Brain microvascular endothelial cell (primary cell): ENCODE measurements at places on chromosomes 6 and 20.

DNA sequence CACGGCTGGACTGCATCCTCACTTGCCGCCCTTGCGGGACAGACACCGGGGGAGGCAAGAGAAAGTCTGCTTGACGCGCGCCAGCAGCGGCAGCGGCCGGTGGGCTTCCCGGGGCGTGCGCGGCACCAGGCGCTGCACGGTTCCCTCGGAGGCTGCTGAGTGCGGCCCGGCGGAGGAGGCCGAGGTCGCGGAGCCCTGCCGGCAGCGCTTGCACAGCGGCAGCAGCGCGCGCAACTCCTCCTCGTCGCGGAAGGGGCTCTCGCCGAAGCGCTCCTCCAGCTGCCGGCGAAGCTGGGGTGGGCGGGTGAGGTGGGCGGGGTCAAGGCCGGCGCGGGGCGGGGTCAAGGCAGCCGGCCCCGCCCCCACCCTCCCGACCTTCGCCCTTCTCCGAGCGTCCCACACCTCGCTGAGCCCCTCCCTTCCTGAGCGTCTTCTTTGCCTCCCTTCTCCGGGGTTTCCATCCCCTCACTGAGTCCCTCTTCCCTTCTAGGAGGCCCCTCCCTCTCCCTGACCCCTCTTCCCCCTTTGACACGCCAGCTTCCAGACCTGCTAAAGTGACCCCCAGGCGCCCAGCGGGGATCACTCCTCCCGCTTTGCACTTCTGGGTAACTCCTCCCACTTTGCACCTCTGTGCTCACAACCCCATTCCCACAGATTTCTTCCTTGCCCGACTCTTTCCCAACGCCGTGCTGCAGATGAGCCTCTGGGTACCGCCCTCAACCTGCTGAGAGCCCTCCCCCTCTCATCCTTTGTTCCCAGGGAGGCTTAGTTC, 8.8 kb downstream of the DUSP15 start:
- no peak for DNase-seq

DNA sequence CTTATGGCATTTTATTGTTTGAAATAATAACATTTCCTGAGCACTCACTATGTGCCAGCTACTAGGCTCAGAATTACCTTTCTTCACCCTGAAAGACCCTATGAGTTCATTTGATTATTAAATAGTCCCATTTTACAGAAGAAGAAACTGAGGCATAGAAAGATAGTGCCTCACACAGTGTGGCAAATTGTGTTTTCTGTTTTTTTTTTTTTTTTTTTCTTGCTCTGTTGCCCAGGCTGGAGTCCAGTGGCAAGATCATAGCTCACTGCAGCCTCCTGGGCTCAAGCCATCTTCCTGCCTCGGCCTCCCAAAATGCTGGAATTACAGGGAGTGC, 59.7 kb upstream of the PTPN1 start:
- DNase-seq, result no peak

DNA sequence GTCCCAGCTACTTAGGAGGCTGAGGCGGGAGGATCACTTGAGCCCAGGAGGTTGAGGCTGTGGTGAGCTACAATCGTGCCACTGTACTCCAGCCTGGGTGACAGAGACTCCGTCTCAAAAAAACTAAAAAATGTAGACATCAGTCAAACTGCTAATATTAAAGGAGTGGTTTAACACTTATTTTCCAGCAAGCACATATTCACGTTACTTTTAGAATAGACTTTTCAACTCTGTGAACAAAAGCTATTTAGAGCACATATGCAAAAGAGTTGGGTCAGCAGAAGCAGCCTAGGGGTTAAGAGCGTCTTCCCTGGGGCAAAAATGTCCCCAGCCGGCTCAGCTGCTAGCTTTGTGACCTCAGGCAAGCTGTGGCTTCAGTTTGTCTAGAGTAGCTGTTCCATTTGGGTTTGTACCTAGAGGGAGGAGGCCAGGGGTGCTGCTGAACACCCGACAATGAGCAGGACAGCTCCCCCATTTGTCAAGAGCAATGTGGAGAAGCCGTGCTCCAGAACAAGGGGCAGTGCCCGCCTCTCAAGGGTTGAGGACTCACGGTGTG, 62.5 kb upstream of the PTGIS start:
- no peak for DNase-seq

DNA sequence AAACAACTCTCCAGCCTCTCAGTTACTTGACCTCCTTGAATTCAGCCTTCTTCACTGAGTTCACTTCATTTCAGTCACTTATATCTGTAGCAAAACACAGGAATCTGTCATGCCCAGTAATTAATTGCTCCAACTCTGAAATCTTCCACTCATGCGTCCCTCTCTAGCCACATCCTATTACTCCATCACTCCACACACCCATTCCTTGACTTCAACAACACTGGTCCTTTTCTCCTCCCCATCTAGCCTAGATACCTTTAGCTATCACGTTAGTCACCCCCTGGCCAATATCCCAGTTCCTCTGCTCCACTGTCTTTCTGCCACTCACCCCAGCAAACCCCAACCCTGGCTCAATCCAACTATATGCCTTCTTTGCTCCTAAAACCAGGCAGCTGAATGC, 7.7 kb downstream of the ZHX3 start:
- DNase-seq, result no peak

- peak; percentile 35 for DNase-seq
Observed at GRCh38 chr6:149963212-149963461, 606 bp upstream of the ULBP1 start.

DNA sequence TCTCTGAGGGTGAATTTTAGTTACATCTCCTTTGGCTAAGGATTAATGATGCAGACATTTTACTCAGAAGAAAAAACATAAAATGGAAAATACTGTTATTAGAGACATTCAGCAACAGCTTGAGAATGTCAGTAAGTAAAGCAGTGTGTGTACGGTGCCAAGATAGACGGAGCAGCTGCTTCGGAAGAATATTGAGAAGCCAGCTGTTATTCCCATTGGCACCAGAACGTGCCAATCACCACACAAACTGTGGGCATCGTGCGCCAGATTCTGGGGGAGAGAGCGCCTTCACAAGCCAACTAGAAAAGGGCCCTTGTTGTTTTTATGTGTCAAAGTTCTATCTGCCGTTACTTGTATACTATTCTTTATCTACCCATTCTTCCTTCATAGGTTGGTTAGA, 163.4 kb downstream of the MTFR2 start:
- DNase-seq, result no peak

DNA sequence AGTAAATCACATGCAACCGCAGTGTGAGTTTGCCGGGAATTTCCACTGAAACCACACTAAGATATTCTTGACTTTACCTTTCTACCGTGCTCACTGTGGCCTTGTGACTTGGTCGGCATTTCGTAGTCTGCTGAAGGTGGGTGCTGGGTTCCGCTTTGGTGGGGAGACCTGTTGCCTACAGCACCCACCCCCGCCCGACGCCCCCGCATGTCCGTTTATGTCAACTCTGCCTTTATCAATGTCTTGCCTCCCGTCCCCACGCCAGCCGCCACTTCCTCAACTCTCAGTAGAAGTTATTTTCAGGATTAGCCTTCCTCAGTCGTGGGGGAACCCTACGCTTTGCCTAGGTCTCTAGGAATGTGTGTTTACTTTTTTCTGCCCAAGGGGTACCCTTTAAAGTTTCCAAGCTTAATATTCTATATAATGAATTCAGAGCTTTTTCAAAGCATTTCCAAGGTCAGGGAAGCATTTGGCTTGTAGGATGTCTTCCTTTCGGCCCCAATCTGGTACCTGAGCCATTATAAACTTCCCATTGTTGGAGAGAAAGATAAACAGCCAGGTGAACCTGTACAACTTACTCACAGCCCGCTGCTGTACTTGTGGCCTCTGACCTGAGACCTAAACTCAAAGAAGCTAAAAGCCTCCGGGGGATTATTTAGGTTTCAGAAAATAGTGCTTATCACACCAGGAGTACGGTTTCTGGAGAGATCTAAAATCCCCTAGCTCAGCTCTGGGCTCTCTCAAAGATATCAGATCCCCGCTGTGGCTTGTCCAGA, 54.2 kb downstream of the TBC1D7 start:
- no peak for DNase-seq

DNA sequence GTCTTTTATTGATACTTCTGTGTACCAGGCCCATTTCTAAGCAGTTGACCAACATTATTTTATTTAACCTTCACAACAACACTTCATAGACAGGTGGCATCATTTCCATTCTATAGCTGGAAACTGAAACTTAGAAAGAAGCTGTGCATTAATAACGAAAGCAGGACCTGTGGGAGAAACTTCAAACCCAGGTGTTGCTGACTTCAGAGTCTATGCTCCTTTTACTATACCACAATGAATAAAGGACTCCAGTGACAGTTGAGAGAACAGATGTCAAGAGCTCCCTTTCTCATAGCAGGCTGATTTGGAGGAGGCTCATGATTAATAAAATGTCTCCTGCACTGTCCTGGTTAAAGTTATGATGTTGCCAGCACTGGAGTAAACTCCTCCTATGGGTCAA, 56.6 kb upstream of the POU3F2 start:
- DNase-seq, result no peak

DNA sequence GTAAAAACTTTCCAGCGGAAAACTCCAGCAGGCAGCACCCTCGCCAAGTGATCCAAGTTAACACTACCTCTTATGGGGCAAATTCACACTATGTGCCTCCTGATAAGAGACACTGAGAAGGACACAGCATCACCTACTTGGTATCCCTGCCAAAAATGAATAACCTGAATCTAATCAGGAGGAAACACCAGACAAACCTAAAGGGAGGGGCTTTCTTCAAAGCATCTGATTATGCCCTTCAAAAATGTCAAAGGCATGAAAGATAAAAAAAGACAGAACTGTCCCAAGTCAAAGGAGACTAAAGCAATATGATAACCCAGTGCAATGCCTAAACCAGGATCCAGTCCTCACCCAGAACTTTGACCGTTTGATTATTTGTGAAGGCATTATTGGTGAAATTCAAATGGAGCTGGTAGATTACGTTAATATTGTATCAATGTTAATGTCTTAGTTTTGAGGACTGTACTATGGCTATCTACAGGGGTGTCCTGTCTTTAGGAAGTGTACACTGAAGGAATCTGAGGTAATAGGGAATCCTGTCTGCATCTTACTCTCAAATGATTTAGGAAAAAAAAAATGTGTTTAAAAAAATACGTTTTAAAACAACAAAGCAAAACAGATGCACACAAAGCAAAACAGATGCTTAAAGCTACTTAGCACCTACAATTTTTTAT, 8.3 kb downstream of the TBC1D7 start:
- DNase-seq, result no peak

DNA sequence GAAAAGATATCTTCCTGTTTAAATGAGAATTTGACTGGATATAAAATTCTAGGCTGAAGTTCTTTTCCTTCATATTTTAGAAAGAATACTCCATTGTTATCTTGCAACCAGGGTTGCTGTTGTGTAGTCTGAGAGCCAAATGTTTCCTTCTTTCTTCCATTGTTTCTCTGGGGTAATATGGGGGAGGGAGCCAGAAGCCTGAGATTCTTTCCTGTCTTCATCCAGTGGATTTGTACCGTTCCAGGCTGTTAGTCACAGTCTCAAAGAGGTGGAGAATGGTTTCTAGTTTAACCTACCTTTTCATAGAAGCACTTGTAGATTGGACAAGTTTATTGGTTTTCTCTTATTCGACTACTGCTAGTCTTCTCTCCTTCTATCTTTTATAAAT, 6.1 kb upstream of the ULBP3 start:
- no peak for DNase-seq

- DNase-seq, result no peak
Observed at GRCh38 chr6:118739696-118740353, 88.4 kb upstream of the CEP85L start.

DNA sequence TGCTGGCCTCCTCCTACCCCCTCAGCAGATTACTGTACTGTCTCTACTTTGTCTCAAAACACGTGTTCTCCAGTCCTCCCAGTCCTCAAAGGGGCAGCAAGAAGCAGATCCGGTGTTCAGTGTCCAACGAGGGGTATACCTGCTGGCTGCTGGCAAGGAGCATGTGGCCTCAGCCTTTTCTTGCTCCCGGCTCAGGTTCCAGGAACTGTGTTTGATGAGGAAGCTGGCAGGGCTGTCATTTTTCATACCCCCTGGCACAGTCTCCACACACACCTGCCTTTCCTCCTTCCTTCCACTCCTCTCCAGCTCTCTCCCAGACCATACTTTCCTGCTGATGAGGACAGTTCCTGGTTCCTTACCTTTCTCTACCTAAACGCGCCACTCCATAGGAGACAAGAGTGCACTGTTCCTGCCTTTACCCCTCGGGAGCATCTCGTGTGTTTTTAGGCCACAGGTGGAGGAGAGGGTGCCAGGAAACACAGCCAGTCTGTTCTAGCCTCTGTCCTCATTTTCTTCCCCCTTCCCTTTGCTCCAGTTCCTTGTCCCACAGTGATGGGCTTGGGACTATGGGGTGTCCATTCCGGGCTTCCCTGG, 77.2 kb downstream of the SSR1 start:
- DNase-seq, result no peak

DNA sequence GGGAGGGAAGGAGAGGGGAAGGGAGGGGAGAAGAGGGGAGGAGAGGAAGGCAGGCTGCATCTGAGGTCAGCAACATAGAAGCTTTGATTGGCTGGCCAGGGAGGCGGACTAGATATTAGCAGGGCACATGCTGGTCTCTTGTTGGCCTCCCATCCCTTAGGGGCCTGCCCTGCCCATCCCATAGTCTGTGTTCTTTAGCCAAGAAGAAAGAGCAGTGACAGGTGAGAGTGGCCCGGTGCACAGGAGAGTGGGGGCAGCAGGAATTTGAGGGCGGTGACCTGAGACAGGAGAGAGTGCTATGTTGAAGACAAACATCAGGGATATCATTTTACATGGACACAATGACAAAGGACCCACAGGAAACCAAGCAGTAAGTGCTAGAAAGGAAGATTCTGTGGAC, 413.5 kb downstream of the SYNE1 start:
- DNase-seq, result no peak

DNA sequence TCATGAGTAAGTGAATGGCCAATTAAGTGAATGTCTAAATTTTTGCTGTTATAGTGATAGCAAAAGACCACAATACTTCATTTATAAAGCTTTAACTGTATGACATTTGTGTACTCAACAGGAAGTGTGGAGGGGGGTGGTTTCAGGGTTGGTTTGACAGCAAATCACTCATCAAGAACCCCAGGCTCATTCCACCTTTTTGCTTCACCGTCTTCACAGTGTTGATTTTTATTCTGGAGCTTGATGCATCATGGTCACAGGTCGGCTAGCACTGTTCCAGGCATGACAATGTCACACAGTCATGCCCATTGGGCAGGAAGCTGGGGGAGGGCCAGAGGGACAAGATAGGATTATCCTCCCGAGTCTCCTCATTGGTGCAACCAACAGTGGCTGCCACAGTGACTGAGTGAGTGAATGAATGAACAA, 75.0 kb downstream of the MDGA1 start:
- no peak for DNase-seq

- no peak for DNase-seq
Observed at GRCh38 chr6:131470534-131470933, 102.5 kb upstream of the ARG1 start.

GRCh38 chr6:42978487-42978838, 518 bp downstream of the PEX6 start:
- peak; percentile 6 for DNase-seq

DNA sequence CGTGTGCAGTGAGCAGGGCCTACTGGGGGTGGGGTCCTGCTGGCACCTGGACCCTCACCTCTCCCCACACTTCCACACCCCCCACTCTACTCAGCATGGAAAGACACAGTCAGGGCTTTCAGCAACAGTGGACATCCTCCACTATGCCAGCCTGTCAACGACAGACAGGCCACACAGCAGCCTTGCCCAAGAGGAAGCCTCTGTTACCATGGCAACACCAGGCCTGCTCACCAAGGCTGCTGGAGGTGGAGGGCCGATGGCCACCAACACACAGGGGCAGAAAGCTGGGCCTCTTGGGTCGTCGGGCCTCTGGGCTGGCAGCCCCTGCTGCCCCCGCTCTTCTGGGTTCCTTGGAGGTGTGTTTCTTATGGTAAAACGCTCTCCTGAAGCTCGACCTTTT, 13.6 kb downstream of the BNIP5 start:
- DNase-seq, result no peak
